NCI-H774 (cell line): ENCODE measurements at places on chromosomes 5 and 9.

DNA sequence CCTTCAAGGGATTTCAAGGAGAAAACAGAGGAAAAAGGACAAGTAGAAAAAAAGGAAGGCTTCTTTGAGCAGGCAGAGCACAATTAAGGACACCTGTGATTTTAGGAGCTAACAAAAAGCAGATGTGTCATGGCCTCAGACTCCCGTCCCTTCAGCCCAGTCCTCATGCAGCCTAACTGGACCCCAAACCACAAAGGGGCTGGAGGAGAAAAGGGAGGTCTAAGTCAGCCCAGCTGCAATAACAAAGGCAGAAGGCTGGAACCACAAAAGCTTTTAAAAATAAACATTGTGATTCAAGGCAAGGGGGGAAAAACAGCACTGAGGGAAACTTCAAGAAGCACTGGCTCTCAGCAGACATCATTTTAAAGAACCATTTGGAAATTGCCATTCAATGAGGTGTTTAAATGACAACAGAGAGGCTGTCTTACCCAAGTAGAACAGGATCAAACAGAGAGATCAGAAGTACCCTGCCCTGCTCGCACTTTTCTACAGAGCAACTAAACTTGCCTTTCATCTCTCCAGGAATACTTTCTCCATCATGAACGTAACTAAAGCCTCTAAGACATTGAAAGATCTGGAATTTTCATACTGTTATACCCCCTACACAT, 89.3 kb downstream of the SEMA5A start:
- no peak for DNase-seq

- no peak for DNase-seq
Measured at GRCh38 chr9:114621975-114622609, 11.0 kb downstream of the TMEM268 start.

DNA sequence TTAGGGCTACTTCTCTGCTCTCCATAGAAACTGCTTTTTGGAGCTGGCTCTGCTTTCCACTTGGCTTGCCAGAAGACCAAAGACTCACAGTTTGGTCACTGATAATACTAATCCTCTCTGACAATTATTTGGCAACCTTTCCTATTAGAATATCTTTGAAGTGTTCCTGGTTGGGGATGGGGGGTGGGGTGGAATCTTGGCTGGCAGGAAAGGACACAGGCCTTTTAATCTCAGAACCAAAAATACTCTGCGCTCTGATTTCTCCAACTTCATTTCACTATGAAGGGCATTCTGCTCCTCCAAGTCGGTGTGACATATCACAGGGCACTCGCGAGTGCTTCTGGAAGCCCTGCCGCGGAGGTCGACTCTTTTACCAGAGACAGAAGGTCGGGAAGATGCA, 1329.0 kb upstream of the WWC1 start:
- no peak for DNase-seq

GRCh38 chr5:144162686-144163085, 7.8 kb downstream of the YIPF5 start:
- DNase-seq: no peak

DNA sequence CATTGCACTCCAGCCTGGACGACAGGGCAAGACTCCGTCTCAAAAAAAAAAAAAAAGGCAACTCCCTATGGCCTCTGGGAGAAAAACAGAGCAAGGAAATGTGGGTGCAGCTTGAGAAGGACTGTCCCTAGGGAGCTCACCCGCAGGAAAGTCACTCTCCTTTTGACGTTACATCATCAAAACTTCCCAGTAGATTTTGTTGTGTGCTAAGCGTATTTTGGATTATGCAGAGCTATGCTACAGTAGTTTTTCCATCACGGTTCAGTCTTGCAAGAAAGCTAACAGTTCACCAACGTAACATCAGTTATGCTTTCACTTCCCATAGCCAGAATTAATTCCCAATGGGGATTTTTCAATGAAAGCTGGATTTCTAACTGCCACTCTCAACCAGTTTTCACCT, 138.8 kb downstream of the HSD17B3 start:
- no peak for DNase-seq

DNA sequence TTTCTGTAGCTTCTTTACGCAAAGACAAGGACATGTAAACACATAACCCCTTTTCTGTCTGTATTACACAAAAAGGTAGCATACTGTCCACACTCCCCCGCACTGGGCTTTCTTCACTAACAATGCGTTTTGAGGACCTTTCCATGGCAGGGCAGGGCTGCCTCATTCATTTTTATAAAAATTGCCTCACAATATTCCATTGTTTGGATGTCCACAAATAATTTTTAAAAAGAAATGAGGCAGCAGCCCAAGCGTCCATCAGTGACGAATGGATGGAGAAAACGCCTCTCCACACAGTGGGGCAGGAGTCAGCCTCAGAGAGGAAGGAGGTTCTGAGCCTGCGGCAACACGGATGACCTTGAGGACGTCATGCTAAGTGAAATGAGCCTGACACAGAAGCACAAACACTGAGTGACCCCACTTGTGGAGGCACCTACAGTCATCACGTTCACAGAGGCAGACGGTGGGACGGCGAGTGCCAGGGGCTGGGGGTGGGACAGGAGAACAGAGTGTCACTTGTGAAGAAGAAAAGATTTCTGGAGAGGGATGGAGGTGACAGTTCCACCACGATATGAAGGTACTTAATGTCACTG, 67.8 kb downstream of the RASGEF1C start:
- no peak for DNase-seq

DNA sequence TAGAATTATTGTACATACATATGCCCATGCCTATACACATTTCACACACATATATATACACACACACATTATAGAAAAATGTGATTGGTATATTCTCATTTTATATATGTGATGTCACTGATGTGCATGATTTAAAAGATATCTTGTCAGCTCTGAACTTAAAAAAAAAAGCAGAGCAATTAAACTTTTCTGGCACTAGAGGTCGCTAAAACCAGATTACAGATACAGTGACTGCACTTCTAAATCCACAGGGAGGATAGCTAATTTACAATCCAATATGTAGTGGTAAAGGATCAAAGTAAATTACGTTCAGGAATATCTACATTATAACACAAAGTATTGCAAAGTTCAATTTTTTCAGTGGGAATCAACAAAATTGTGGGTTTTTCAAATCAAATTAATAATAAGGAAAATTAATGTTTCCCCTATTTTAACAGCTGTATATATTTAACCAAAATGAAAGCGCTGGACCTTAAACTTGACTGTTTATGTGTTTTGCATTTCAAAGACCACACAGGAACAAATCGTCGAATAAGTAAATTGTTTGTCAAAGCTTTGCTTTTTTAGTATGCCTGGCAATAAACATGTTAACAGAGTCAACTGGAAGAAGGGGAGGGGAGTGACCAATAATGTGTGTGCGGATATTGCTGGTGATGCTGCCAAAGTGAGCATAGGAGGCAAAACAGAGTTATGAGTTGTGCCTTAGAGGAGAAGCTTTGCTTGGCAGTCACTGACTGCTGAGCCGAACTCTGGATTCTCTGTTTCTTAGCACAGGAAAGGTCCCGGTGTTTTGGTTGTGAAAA, 1201.4 kb upstream of the C9orf72 start:
- peak; percentile 5 for DNase-seq

- no peak for DNase-seq
Measured at GRCh38 chr5:10521466-10522223, 42.2 kb upstream of the ANKRD33B start.

DNA sequence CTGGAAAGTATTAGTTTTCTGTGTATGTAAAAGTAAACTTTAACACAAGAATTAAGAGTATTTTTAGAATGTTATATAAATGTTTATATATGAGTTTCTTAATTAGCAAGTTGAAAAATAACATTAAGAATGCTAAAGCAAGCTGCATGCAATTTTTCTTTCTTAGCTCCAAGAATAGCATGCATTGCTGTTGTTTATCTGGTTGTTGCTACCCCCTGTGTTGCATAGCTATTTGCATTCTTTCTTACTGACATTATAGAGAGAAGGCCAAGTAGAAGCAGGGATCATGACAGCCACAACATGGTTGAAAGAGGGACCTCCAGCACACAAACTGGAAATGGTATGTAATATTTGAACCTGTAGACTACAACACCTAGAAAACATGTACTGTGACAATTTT, 94.8 kb downstream of the ERCC6L2 start:
- DNase-seq: no peak

GRCh38 chr5:132417010-132417439, 47.5 kb downstream of the SLC22A5 start:
- DNase-seq: no peak

DNA sequence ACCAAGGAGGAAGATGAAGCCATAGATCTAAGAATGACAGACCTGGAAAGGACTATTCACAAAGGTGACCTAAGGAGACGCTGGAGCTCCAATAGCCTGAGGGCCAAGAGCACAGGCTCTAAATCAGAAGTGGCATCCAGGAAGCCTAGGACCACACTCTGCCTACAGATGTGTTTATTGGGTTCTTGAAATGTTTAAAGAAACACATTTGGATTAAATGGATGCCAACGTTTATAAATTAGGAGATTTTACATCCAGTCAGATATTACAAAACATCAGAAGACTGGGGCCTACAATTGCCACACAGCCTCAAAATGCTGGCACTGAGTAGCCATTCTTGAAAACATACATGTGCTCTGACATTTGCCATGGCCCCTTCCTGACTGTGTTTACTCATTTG, 80.9 kb downstream of the HMHB1 start:
- DNase-seq: no peak

- DNase-seq: no peak
Measured at GRCh38 chr5:150653145-150653761, 7.8 kb upstream of the MYOZ3 start.

DNA sequence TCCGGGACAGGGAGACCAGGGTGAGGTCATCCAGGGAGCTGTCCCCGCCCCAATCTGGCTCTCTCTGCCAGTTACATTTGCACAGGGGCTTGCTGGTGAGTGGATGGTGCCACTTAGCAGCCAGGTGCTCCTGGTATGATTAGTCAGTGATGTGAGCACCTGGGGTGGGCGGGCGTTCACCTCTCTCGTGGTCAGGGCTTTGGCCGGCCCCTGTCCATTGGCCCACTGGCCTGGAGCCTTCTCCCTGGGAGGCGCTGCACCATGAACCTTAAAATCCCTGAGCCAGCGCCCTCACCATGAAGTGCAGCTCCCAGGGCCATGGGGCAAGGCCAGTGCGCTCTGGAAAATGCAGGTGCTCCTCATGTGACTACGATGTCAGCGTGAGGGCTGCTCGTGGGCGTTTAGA, 2.0 kb downstream of the NKD2 start:
- peak; percentile 62 for DNase-seq

DNA sequence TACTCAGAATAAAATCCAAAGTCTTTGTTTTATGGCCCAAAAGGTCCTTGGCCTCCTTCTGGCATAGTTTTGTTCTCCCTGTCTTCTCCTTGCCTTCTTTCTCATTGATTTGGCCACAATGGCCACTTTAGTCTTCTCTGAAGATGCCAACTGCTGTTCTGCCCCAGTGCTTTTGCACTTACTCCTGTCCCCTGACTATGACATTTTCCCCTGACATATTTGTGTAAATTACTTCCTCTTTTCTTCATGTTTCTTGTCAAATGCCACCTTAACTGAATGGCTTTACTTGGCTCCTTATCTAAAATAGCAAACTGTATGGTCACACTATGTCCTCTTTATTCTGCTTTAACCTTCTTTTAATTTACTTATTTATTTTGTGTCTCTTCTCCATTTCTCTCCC, 484.7 kb upstream of the ARRDC3 start:
- no peak for DNase-seq

DNA sequence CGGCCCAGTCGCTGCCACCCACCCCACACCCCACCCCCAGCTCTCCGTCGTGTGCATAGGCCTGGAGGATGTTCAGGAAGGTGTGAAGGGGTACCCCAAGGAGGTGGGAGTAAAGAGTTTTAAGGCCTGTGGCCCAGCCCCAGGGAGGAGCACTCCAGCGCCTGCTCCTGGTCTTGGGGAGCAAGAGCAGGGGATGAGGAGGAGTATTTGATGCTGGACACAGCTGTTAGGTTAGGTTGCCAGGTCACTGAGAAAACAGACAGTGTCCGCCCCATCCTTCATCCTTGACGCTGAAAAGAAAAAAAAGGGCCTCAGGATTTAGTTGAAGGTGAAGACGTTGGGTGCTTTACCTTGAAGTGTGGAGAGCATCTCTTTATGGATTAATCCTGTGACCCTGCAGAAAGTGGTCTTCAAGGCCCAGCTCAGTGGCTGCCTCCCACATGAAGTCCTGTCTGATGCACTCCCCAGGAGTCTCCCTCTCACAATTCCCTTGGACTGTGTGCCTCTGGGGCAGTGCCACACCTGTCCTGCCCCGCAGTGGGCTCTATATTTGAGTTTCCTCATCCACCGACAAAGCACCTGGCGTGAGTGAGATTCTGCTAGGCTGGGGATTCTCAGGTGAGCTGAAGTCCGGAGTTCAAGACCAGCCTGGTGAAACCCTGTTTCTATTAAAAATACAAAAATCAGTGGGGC, 101.8 kb downstream of the SPRY4 start:
- no peak for DNase-seq

- no peak for DNase-seq
Measured at GRCh38 chr5:140399979-140400729, 1.5 kb upstream of the ANKHD1 start.

DNA sequence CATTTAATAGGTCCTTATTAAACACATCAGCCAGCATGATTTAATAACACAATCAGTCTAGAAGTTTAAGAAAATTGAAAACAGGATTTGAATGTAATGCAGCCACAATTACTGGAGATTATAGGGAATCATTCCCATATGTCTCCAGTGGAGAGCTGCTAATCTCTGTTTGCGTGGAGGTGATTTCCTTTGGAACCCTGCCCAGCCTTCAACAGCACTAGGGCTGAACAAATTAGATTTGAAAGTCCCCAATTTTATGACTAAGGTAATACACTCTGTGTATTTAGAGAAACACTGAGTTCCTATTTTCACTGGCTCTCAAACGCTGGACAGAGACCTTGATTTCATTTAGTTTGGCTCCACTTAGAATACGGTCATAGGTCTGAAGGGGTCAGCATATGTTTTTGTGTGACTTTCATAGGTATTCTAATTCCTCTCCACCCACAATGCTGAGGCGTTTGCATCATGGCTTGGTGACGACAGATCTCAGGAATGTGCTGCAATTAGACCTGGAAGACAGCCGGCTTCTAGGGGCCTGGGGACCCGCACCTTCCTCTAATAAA, 508.3 kb downstream of the EBF1 start:
- no peak for DNase-seq

DNA sequence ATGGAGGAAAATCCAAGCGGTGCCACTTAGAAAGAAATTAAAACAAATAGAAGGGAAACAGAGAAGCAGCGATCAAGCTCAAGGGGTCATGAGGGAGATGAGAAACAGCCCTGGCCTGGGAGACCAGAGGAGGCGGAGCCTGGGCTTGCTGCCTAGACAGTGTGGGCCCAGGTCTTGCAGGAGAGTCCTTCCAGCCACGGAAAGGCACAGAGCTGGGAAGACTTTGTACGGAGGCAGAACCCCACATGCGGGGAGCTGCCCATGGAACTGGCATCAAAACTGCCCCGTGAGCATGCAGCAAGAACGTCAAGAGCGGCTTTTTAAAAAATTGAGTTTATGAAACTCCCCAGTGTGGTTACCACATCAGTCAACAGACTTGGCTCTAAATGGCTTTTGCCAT, 119.4 kb downstream of the IRX1 start:
- no peak for DNase-seq
